Activated T-helper 1 cell treated with anti-CD3 and anti-CD28 coated beads, Interleukin-2, amount 50 U/mL, for 16 hours (primary cell): ENCODE measurements at places on chromosomes 4 and X.

DNA sequence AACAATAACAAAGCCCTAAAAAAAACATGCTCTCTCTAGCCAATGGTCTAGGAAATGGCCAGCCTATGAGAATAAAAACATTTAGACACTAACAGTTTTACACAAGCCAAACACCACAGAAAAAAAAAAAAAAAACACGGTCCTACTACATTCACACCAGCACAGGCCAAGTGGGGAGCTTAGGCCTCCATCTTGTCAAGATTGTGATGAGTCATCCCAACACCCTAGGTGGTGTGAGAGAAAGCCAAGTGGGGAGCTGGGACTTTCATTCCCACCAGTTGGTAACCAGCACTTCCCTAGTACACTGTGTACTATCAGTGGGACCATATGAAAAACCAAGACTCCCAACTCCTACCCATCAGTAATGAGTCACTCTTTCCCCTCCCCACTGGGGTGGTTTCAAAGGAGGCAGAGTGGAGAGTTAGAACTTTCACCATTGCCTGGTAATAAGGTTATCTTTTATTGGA lies 95.6 kb downstream of the ADAMTS3 start:
- DNase-seq: no peak

- DNase-seq: no peak
Observed at GRCh38 chrX:22541926-22542325, 269.2 kb downstream of the CBLL2 start.

DNA sequence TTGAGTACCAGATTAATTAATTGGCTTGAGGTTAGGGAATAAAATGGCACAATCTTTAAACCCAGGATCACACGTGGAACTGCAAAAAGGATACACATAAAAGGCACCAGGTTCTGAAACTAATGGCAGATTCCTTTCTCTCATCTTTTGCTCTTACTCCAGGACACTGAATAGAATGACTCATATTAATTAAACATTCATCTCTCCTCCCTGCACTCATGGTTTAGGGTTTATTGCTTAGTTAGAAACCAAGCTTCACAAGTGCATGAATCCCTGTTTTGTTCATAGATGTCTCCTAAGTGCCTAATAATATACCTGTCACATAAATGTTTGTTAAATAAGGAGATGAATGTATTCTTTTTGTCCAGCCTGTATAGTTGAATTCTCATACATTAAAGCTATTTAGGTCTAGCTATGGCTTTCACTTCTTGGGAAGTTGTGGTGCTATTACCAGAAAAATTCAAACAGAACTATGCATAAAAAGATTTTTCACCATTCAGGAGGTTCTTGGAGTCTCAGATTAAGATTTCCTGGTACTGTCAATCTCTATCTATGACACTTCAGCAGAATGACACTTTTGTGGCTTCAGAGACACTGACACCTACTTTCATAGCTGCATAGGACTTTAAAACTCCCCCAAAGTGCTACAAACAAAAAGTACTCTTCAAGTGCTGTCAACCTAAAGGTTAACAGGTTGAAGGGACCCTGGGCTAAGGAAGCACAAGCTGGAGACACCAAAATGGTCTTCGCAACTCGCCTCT lies 7.4 kb downstream of the CORIN start:
- no peak for DNase-seq

DNA sequence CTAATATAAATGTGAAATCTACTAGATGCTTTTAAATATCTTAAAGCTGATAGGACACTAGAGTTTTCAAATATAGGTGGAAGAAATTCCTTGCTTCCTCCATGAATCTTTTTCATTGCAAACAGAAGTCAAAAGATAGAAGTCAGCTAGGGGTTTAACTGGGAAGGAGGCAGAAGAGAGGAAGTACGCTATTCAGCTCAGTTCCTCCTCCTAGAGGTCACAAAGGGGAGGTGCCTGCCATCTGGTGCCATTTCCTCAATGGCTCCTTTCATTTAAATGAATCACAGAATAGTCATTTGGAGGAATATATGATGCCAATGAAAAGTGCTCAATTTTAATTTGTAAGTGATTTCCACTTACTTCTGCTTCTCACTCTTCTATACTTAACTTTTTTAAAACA lies 8.5 kb downstream of the COL25A1 start:
- no peak for DNase-seq

DNA sequence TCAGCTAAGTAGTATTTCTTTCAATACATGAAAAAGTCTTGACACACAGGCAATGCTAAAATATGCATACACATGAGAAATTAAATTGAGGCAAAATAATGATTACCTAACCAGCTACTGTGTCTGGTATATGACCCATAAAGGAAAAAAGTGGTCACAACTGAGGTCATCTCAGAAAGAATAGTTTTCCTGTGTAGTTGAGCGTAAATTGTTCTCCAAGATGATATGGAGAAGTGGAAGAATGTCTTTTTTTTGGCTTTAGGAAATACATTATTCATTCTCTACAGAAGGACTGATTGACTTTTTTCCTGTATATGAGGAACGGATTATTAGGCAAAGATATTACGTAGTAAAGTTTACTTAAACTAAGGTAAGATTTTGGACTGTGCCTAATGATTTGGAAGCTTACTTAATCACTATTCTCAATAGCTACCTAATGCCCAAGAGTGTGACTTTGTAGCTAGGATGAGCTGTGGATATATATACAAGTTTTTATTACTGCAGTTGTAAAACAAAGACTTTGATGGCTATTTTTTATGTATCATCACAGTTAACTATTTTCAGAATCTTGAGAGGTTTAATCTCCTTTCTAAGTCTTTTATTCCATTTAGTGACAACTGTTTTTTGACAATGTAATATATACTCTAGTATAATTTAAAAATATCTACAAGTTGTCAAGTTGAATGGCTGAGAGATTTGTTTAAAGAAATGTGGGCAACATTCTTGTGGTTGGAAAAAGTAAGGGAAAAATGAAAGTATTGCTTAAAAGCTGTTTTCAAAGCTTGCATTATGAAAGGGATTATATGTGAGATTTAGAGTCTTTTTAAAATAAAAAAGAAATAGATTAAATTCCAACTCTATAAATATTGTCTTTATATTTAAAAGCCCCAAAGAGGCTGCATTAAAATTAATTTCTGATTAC lies 100.2 kb downstream of the PDLIM5 start:
- DNase-seq: no peak

DNA sequence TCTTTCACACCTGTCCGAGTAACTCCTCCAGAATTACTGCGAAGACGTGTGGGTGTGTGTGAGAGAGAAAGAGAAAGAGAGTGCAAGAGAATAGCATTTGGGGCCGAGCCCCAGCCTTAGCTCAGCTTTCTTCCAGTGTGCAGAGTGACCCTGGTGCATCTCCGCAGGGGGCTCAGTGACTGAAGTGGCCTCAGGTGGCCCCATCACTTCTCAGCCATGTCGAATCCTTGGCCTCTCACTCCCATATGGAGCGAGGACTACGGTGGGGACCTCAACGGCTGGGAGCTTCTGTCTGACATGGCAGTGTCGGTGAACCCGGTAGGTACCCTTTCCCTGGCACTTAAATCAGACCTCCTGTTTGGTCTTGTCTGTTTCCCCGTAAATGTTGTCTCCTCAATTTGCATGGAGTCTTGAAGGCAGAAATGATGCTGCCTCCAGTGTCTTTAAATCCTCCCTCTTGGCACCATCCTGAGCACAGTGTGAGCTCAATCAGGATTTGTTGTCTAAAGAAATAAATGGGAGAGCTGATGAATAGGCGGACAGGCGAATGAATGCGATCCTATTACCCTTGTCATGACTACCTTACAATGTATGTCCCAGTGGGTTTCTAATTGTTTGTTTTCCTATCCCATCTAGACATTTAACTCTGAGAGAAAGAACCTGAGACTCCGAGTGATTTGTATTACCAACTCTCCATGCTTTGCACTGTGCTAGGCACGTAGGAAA lies 305.9 kb downstream of the AFF2 start:
- no peak for DNase-seq

- DNase-seq: no peak
Observed at GRCh38 chr4:7929118-7929951, 10.3 kb downstream of the AFAP1 start.

- DNase-seq: no peak
Observed at GRCh38 chrX:18938710-18939109, 45.2 kb downstream of the PHKA2 start.

- no peak for DNase-seq
Observed at GRCh38 chr4:124389591-124389990, 322.9 kb downstream of the ANKRD50 start.

DNA sequence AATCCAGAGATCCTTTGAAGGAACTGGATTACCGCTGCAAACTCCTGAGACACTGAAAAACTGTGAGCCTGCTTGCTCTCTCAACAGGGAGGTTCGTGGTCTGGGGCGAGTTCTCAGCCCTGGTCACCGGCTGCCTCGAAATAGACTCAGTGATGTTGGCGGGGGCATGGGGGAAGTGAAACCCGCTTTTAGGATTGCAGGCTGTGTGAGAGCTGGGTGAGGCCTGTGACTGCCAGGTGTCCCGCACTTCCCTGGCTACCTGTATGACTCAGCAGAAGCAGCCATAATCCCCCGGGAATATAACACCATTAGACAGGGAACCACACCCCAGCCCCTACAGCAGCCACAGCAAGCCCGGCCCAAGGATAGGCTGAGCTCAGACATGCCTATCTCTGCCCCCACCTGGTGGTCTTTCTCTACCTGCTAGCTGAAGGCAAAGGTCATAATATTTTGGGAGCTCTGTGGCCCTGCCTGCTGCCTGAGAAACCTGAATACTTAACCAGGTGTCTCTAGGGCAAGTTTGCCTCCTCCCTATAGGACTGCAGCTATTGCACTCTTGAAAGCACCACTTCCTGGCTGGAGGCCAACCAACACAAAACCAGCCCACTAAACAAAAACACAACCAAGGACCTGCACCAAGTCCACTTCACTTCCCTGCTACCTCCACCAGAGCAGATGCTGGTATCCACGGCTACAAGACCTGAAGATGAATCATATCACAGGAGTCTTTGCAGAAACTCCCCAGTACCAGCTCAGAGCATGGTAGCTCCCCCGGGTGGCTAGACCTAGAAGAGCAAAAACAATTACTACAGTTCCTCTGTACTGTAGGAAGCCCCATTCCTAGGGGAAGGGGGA lies 202.0 kb downstream of the RRAGB start:
- no peak for DNase-seq

DNA sequence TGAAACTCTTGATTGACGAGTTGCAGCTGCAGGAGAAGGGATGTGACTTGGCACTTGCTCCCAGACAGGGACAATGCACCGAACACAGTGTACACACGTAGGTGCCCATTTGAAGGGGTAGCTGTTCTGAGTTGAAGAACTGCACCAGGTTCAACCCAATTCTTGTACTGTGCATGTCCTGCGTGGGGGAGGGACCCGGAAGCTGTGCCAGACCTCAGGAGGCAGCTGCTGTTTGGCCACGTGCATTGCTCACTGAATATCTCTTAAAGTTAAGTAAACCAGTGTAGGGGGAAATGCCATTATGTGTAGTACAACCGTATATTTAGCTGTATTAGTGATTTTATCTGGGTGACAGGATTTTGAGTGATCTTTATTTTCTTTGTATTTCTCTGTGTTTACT lies 12.0 kb upstream of the RBBP7 start:
- DNase-seq: no peak

DNA sequence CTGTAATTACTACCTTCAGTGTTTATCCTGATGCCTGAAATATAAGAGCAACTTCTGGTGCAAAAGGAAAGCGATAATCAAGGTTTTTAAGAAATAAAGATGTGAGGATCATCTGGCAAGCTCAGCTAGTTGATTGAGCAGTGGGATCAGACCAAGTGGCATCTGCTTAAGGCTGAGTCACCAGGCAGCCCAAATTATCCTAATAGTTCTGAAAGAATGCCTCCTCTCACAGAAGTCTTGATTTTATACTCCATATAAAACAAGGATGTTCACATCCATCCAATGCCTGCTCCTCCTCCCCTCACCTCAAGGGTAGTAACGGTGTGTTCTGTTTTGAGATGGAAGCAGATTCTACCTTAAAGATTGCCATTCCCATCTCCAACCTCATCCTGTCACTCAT lies 134.5 kb upstream of the RASGEF1B start:
- no peak for DNase-seq

- no peak for DNase-seq
Observed at GRCh38 chrX:50736656-50737055, 77.3 kb downstream of the SHROOM4 start.

DNA sequence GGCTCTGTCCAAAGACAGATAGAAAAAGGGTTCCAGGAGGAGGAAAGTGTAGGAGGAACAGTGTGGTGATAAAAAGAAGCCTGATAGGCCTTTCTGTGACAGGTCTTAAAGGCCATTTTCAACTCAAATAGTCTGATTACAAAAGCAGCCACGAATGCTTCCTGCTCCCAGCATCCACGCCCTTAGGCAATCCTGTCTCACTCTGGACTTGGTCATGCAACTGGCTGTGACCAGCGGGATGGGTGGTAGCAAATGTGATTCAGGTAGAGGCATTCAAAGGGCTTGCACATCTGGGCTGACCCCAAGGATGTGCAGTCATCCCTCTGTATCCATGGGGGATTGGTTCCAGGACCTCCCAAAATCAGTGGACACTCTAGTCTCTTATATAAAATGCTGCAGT lies 14.4 kb upstream of the SEPSECS start:
- DNase-seq: no peak

DNA sequence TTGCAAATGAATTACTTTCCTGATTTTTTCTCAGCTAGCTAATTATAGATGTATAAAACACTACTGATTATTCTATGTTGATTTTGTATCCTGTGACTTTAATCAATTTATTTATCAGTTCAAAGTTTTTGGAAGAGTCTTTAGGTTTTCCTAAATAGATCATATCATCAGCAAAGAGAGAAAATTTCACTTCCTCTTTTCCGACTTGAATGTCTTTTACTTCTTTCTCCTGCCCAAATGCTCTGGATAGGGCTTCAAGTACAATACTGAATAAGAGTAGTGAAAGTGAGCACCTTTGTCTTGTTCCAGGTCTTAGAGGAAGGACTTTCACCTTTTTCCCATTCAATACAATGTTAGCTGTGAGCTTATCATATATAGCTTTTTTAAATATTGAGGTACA lies 417.9 kb downstream of the PDGFC start:
- DNase-seq: no peak

GRCh38 chr4:10084651-10085358 lies 31.8 kb downstream of the WDR1 start:
- no peak for DNase-seq

DNA sequence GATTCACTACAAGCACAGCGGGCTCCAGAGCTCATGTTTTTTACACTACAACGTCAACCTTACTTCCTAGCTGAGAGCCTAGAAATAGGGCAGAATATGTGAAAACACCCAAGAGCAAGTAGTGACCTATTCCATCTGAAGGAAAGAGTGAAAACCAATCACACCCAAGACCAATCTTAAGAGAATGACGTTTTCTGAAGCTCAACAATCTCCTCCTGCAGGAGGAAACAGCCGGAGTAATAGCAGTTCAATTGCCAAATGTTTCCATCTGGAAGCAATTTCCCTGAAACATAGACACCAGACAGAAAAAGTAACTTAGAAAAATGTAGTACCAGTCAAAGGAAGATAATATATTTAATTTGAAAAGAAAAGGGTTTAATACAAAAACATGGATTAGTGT lies 142.4 kb downstream of the ANXA5 start:
- DNase-seq: no peak

GRCh38 chrX:44580466-44580865 lies 37.8 kb upstream of the FUNDC1 start:
- DNase-seq: no peak

- DNase-seq: no peak
Observed at GRCh38 chr4:162406637-162407365, 243.0 kb upstream of the FSTL5 start.

GRCh38 chrX:19545651-19546050 lies 30.3 kb upstream of the MAP3K15 start:
- no peak for DNase-seq
